Heart left ventricle (tissue), 16 donors: ENCODE measurements at places on chromosomes 6 and 20. TPM values are rescaled to one million over a fixed set of nuclear protein-coding genes. Genes with fewer than 3 reads are reported as not detected.

The E2F1 gene
- polyA plus RNA-seq = 0.46 TPM

- peak; percentile 34 for DNase-seq
Measured at GRCh38 chr20:53611449-53611894, 17.8 kb upstream of the ZNF217 start.

The MCM8 gene
- 1.8 TPM for polyA plus RNA-seq

GRCh38 chr6:134182528-134182927 is 130.1 kb upstream of the SLC2A12 start:
- no peak for DNase-seq

The BNIP5 gene
- polyA plus RNA-seq = not detected

The KIAA1755 gene
- polyA plus RNA-seq = 2.1 TPM

DNA sequence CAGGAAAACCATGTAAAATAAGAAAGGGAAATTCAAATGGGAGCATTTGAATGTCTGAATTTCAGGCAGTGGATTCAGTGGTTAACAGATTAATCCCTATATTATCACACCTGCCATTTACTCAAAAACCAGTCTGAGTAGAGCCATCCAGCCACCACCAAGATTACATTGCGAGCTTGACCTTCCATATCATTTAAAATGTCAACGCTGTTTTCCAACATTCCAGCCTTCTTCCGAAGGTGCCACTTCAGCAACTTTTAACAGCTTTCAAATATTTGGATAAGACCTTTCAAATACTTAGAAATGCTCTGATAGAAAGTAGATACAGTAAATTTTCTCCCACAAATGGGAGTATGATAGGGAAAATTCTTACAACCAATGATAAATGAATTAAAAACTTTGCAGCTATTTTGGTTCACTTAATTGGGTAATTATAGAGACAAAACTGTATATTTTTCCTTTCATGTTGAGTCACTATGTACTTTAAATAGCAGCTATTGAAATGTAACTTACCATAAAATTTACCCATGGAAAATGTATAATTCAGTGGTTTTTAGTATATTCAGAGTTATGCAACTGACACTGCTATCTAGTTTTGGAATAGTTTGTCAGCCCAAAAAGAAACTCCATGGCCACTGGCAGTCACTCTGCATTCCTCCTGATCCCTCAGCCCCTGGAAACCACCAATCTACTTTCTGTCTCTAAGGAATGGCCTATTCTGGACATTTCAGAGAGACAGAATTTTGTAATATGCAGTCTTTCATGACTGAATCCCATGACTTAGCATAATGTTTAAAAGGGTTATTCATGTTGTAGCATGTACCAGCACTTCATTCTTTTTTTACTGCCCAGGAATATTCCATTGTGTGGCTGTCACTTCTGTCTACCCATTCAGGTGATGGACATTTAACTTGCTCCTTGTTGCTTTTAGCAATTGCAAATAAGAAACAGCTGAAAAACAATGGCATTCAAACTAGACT is 21.5 kb downstream of the EZR start:
- DNase-seq = no peak

DNA sequence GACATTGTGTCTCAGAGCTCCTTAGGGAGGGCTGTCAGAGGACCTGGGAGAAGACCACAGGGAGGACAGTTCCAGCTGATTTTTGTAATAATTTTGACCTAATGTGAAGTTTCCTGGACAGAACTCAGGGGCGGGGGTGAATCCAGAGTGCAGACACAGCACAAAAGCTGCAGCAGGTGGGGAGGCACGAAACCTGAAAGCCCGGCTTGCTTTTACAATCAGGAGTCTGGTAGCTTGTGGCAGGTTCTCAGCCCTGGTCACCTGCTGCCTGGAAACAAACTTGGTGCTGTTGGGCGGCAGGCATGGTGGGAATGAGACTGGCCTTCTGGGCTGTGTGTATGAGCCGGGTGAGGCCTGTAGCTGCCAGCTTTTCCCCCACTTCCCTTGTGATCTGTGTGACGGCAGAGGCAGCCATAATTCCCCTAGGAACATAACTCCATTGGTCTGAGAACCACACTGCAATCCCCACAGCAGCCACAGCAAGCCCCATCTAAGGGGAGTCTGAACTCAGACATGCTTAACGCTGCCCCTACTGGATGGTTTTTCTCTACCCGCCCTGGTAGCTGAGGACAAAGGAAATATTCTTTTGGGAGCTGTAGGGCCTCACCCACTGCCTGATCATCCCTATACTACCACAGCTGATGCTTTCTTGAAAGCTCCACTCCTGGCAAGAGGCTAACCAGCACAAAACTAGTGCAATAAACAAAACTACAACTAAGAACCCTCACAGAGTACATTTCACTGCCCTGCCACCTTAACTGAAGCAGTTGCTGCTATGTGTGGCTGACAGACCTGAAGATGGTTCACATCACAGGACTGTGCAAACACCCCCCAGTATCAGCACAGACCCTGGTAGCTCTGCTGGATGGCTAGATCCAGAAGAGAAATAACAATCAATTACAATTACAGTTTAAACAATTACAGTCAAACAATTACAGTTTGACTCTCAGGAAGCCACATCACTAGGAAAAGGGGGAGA is 1055.1 kb upstream of the GJE1 start:
- DNase-seq = no peak

The C6orf141 gene
- 0.42 TPM for polyA plus RNA-seq

DNA sequence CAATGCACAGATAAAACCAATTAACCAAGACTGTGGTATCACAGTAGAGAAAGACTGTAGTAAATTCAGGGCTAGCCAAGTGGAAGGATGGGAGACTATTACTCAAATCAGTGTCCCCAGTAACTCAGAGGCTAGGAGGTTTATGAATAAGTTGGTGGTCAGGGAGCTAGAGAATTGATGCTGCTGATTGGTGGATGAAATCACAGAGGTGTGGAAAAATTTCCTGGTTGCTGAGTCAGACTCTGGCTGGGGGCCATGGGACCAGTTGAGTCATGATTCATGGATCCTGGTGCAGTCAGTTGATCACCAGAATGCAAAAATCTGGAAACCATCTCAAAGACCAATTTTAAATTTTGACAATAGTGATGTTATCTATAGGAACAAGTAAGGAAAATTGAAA is 555.9 kb downstream of the C6orf118 start:
- DNase-seq = no peak

GRCh38 chr6:16844183-16844582 is 82.9 kb upstream of the ATXN1 start:
- no peak for DNase-seq

GRCh38 chr20:57876163-57876562 is 166.3 kb upstream of the PMEPA1 start:
- no peak for DNase-seq

DNA sequence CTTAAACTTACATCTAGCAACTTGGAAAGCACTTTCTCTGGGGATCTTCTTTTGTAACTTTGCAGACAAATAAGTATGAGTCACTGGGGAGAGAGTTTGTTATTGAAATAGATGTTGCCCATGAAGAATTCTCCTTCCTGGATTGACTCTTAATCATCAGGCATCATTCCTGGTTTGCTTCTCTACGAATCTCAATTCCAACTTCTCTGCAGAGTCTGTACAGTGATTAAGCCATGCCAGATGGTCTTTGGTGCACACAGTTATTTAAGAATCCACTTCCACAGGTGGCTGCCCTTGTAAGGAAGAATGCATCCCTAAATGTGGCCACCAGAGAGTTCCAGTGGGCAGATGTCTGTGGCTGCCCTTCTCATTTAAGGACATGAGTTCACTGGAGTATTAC is 25.7 kb downstream of the MYCT1 start:
- DNase-seq = no peak

GRCh38 chr6:20870493-20870892 is 336.2 kb downstream of the CDKAL1 start:
- no peak for DNase-seq

- DNase-seq = no peak
Measured at GRCh38 chr6:88386167-88386566, 220.0 kb upstream of the CNR1 start.

GRCh38 chr20:11255860-11256259 is 582.1 kb upstream of the JAG1 start:
- no peak for DNase-seq

GRCh38 chr6:135270676-135271536 is 89.8 kb downstream of the MYB start:
- no peak for DNase-seq

The PCIF1 gene
- 31.1 TPM for polyA plus RNA-seq

The TRIM15 gene
- polyA plus RNA-seq = not detected

DNA sequence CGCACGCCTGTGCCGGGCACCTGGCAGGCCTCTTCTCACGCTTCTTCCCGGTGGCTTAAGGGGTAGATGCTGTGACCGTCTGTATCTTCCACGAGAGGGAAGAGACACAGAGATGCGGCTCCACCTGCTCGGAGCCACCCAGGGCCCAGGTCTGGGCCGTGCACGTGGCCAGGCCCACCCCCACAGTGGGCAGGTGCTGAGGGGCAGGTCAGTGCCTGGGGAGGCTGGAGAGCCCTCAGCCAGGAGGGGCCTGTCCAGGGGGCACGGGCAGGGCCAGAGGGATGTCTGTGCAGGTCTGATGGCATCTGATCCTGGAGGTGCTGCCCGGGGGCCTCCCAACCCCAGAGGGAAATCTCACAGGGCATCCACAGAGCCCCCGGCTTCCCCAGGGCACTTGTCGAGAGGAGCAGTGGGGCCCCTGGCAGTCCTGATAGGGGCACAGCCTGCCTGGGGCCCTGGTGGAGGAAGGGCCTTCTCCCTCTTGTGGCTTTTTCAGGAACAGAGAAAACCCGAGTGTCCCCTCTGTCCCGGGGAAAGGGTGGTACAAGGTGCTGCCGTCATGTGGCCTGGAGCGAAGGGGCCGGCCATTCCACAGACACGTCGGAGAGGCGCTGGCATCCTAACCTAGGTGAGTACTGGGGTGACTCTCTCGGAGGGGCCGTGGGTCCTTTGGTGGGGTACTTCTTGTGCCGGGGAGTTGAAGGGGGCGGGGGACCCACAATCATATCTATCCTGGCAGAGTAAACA is 50.2 kb upstream of the CHRNA4 start:
- DNase-seq = no peak

GRCh38 chr6:169618526-169619490 is 83.0 kb downstream of the WDR27 start:
- DNase-seq = no peak

The FLRT3 gene
- polyA plus RNA-seq = 0.08 TPM

The BFSP1 gene
- 0.30 TPM for polyA plus RNA-seq

GRCh38 chr6:48951917-48952316 is 511.1 kb downstream of the MMUT start:
- DNase-seq = no peak

- no peak for DNase-seq
Measured at GRCh38 chr6:48615041-48615440, 504.0 kb upstream of the PTCHD4 start.

- DNase-seq = peak; percentile 63
Measured at GRCh38 chr20:42123981-42124473, 505.9 kb upstream of the CHD6 start.

The PNLDC1 gene
- not detected for polyA plus RNA-seq

DNA sequence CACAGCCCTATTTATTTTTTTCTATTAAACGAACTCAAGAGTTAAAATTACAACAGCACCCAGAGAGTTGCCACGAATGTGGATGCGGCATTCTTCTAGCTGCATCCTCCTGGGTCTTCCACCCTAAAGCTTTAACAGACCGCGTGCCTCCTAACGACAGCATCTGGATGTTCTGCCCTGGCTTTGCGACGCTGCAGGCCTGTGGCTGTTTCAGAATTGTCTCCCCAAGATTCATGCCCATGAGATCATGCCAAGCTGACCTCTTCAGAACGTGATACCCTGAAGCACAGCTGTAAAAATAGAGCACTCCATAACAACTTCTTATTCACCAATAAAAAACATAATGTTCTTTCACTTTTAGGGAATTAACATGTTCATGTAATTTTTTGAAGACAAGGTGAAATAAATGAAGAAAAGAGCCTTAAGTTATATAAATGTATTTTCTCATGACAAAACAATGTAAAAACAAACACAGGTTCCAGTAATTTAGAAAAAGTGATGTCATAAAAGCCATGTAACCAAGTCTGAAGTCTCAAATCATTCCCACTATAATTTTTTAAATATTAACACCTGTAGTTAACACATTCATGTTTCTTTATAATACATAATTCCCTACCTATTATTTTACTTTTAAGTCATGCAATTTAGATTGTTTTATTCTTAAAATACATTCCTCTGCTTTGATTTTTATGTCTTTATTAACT is 26.5 kb downstream of the HIVEP2 start:
- no peak for DNase-seq

GRCh38 chr20:60246751-60247150 is 288.5 kb downstream of the CDH26 start:
- DNase-seq = no peak

- no peak for DNase-seq
Measured at GRCh38 chr6:12422848-12423247, 132.7 kb downstream of the EDN1 start.

The EPB41L2 gene
- 25.5 TPM for polyA plus RNA-seq

GRCh38 chr6:10487668-10488327 is 33.4 kb upstream of the GCNT2 start:
- no peak for DNase-seq

The HCRTR2 gene
- not detected for polyA plus RNA-seq

The MLIP gene
- 210 TPM for polyA plus RNA-seq
